Astrocyte of the spinal cord (primary cell): ENCODE measurements at places on chromosomes 4 and X.

- peak; percentile 50 for DNase-seq
Measured at GRCh38 chr4:45317276-45317675, 590.9 kb upstream of the GNPDA2 start.

GRCh38 chr4:26491449-26492170 lies 1.3 kb upstream of the CCKAR start:
- DNase-seq = no peak

GRCh38 chr4:159765382-159765781 lies 662.5 kb downstream of the RAPGEF2 start:
- peak; percentile 66 for DNase-seq

DNA sequence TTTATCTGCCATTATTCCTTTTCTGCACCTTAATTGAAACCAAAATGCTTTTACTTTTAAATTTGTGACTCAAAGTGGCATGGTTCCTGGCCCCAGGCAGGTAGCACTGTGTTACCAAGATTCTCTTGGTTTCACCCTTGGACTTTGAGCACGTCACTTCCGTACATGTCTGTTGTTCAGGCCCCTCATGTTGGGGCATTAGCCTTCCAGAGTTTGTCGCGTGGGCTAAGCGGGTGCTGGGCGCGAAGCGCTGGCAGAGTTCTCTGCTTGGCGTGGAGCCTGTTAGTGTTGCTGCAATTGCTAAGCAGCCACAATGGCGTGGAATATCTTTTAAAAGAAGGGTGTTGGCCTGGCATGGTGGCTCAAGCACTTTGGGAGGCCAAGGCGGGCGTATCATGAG lies 14.0 kb upstream of the TADA2B start:
- no peak for DNase-seq

- DNase-seq = no peak
Measured at GRCh38 chrX:37627602-37628001, 56.1 kb downstream of the LANCL3 start.
